ENCODE measurements at places on chromosomes 2 and 18.

- no peak for DNase-seq
Observed at GRCh38 chr2:86039178-86039962, 66.3 kb downstream of the POLR1A start.

GRCh38 chr2:1803217-1804110 is 59.1 kb upstream of the PXDN start:
- no peak for DNase-seq

DNA sequence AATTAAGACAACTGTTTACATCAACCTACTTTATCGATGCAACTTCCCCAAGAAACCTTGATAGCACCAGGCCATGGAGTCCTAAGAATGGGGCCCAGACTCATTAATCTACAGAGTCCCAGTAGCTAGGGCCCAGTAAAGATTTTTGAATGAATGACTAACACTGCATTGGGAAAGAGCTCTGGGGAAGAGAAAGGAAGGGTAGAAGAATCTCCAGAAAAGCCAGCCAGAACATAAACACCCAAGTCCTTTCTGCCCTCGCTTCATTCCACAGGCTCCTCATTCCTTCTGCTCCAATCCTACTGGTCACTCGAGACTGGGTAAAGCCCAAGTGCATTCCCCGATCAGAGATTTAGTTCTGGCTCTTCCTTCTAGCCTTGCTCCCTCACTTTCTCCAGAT is 44.3 kb downstream of the CYRIA start:
- no peak for DNase-seq

DNA sequence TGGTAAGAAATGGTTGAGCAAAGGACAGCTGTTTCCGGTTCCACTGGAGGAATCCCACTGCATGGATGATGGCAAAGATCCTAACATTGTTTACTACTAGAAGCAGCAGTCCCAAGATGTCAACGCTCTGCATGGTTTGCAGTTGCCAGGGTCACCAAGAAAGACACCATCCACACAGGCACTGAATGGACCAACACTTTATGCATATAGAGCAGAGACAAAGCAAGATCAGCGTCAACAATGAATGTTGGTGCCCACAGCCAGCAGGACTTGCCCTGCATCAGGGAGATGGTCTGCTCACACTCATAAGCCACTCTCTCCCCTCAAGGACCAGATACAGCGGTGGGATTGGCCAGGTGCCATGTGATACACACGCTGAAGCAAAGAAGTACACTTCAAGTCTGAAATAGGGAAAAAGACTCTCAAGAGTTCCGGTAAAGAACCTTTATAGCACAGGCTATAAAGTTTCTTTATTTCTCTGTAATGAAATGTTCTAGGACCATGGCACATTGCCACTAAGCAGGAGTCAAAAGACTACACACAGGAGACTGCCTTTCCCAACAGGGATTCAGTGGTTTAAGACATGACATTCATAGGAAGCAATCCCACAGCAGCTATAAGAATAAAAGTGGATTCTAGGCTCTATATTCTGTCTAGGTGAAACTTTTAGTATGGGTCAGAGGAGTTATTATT is 133.2 kb upstream of the EPHA4 start:
- no peak for DNase-seq

DNA sequence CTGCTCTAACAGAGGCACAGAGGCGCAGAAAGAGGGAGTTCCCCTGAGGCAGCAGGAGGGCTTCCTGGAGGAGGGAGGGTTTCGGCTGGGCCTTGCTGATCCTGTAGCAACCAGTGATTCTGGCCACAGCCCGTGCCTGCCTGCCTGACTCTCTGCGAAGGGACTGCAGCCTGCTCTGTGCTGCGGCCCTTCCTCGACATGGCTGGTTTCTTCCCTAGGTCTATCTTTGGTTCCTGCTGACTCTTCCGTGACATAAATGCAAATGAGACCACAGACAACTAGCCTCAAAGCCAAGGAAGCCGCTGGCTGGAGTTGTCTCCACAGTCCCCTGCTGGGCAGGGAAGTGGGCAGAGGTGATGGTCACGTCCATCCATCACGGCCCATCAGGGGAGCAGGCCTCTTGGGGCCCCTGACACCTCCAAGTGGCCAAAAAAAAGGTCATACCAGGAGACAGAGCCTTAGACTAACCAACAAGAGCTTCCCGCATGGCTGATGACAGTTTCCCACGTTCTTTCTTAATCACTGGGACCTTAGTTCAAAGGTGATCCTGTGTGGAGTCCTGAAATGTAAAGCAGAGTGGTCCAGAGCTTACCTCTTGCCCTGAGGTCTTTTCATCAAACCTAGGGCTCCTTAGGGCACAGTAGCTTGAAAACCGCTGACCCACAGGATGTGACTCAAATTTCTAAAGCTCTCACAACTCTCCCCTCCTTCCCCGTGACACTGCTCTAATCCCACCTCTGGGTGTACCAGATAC is 55.3 kb downstream of the HS1BP3 start:
- DNase-seq = no peak

Measured in NCI-H1105 (cell line).